NCI-H2107 (cell line): ENCODE measurements at places on chromosomes 2 and 18.

GRCh38 chr2:218962859-218963492 lies 3.5 kb downstream of the CDK5R2 start:
- DNase-seq: peak; percentile 93

- no peak for DNase-seq
Observed at GRCh38 chr2:44663471-44664073, 277.9 kb upstream of the SIX3 start.

- DNase-seq: no peak
Observed at GRCh38 chr18:59514203-59514602, 155.1 kb upstream of the LMAN1 start.

DNA sequence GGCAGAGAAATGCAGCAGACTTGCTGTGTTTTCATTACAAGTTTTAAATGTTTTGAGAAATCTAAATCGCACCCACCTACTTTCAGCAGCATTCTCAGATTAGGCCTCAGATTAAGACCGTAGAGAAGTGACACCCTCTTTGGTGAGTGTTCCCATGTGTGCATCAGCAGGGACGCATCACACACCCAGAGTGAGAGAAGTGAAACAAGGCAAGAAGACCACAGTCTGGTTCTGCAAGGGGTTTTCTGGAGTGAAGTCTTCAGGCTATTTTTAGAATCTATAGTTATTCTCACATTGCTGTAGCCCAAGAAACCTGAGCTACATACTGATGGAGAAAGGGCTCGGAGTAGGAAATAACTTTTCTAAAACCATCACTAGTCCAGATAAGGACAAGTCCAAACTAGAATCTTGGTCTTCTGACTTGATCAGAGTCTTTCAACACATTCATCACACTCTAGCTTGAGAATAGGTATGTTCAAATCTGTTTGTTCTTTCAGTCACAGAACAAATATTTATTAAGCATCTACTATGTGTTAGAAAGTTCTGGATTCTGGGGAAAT lies 1216.6 kb upstream of the PIK3C3 start:
- DNase-seq: no peak

- no peak for DNase-seq
Observed at GRCh38 chr2:21001988-21002813, 41.7 kb downstream of the APOB start.

DNA sequence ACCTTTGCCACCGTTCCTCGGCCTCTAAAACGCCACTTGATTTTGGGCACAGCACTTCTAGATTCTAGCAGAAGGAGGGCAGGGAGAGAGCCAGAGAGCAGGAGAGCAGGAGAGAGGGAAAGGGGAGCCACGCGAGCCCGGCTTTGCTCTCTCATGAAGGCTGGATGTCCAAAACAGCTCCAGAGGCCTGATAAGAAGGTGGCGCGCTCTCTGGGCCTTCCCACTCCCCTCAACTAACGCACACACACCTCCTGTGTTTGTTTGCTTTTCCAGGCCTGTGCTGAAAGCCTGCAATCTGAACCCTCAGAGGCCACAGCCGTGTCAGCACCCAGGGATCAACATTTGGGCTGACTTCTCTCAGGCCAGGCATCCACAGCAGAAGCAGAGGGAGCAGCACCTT lies 184.8 kb upstream of the SOX11 start:
- no peak for DNase-seq

- DNase-seq: no peak
Observed at GRCh38 chr18:23867006-23867405, 147.5 kb upstream of the TTC39C start.

DNA sequence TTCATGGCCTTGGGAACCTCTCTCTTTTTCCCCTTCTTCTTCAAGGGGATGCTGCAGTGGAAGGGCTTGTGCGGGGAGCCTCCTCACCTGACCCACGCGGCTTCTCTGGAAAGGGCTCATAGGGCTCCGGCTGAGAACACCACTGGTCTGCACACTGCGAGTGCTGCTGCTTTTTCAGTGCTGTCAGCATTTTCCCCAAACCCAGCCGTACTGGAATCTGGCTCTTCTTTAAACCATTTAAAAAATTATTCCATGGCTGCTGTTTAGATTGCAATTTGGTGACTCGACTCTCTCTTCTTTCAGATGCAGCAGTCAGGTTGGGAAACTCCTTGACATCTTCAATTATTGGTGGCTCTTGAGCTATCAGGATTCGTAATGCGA lies 272.6 kb upstream of the DSEL start:
- no peak for DNase-seq

GRCh38 chr2:176449852-176450251 lies 180.6 kb downstream of the MTX2 start:
- DNase-seq: no peak

- DNase-seq: no peak
Observed at GRCh38 chr2:72090271-72090720, 57.4 kb downstream of the CYP26B1 start.

- no peak for DNase-seq
Observed at GRCh38 chr2:121485039-121485438, 45.6 kb upstream of the RNU4ATAC start.

- no peak for DNase-seq
Observed at GRCh38 chr2:74373985-74374384, 6.1 kb downstream of the DCTN1 start.

DNA sequence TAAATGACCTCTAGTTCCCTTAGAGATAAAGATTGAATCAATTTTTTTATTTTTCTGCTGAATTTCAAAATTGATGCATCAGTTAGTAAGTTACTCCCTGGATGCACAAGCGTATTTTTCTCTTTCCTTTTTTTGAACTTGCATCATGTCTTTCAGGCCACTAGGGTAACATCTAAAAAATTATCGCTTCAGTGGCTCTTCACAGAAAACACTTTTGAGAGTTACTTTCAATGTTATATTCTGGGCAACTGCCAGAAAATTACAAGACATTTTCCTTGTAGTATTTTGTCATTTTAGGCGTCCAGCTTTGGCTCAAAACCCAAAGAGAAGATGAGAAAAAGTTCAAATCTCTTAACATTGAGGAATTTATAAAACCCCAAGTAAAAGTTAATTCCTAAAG lies 59.8 kb downstream of the DSEL start:
- DNase-seq: no peak

- DNase-seq: no peak
Observed at GRCh38 chr2:207594731-207595130, 30.5 kb downstream of the METTL21A start.

GRCh38 chr2:23658466-23658942 lies 268.4 kb downstream of the ATAD2B start:
- DNase-seq: no peak

DNA sequence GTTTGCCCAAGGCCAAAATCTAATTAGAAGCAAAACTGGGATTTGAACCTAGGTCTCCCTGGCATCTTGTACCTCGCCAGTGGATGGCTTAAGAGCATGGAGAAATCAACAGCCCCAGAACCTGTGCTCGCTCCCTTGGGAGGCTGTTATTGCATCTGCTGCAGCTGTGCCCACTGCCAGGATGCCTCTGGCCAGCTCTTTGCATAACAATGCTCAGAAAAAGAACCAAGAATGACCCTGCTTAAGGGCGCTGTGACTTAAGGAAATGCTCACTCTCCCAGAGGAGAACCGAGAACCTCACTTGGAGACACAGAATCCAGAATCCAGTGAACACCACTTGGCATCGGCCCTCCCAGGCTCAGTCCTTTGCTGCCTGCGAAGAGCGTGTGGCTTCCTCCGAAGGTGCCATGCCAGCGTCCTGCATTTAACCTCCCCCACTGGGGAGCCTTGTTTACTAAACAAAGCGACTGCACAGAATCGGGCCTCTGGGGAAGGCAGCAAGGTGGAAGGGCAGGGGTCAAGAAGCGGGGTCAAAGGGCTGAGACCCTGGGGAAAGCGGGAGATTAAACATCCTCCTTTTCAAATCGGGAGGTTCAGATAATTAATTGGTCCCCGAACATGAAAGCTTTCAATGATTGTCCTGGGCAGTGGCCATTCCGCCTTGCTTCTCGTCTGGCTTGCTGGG lies 71.0 kb upstream of the BOD1L2 start:
- DNase-seq: no peak

GRCh38 chr2:42942990-42943493 lies 150.7 kb upstream of the HAAO start:
- DNase-seq: no peak

DNA sequence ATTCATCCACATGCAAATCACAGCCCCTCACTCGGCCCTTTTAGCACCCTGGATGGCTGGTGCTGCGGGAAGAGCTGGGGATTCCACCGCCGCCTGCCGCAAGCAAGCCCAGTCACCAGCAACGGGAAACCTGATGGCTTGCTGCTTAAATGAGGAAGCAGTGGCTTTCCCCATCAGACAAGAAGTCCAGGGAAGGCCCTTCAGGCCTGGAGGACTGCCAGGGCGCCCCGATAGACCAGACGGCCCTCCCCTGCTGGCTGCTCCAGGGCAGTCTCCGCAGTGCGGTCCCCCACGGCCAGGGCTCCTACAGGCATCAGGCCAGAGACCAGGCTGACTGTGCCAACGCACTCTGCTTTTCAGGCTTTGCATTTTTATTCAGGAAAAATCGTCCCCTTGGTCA lies 439.1 kb downstream of the EIPR1 start:
- DNase-seq: no peak

GRCh38 chr2:240933966-240934700 lies 28.0 kb downstream of the CROCC2 start:
- DNase-seq: no peak

- no peak for DNase-seq
Observed at GRCh38 chr18:7576685-7577084, 9.6 kb downstream of the PTPRM start.

GRCh38 chr2:18312818-18313217 lies 247.6 kb downstream of the RDH14 start:
- DNase-seq: no peak
